ENCODE measurements at places on chromosomes 4 and X.

GRCh38 chr4:86730310-86730709 lies 118.9 kb downstream of the SLC10A6 start:
- no peak for DNase-seq

GRCh38 chrX:14030174-14030530 lies 460 bp upstream of the GEMIN8 start:
- DNase-seq = no peak

- no peak for DNase-seq
These were observed 113.8 kb upstream of the PUDP start for GRCh38 chrX:7261672-7262332.

- DNase-seq = no peak
These were observed 47.0 kb downstream of the TEX13B start for GRCh38 chrX:107935200-107935599.

DNA sequence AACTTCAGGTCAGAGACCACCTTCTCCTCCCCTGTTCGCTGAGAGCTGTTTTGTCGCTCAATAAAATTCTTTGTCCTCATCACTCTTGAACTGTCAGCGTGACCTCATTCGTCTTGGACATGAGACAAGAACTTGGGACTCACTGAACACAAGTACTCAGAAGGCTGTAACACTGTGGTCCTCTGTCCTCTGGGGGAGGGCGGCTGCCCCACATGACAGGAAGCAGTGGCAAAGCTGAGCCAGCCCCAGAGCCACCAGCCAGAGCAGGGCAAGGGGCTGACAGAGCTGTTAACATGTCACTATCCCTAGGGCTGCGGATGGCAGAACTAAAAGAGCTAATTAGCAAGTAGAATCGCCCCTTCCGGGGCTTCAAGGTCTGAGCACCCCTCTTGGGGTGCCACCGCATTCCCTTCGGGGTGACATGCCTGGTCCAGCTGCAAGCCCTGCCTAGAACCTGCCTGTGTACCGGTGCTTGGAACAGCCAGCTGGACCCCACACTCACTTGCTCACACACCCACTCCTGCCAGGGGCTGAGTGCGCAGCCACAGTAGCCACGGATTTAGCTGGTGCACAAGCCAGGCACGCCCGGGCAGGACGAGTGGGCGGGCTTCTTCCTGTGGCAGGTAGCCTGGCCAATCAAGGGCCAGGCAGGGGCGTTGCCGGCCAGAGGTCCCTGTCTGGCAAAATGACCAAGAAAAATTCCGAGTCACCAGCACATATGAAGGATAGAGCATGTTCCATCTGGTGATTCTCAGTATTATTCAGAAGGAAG lies 648.6 kb upstream of the AGA start:
- no peak for DNase-seq

GRCh38 chr4:123896446-123897071 lies 500.0 kb downstream of the SPRY1 start:
- no peak for DNase-seq

GRCh38 chr4:67550857-67551256 lies 5.6 kb upstream of the CENPC start:
- no peak for DNase-seq

DNA sequence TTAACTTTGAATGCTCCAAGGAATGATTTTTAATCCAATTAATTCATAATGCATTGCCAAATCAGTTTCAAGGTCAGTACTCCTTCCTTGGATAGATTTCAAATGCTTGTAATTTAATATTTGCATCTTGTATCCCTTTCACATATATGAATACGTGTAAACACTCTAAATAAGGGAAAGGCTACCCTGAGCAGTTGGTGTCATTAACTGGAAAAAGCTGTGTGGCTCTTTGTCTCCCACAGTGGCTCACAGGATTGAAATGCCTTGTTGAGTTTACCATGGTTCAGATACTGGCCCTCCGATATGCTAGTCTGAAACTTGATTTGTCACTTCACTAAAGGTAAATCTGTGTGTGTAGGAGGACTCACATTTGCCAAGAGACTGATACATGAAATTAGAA lies 16.7 kb upstream of the ACOT9 start:
- DNase-seq = no peak
